ENCODE measurements at places on chromosomes 3 and 15. TPM values are rescaled to one million over a fixed set of nuclear protein-coding genes. Genes with fewer than 3 reads are reported as not detected.

Gene TMCO5A
- not detected for total RNA-seq

Gene RLBP1
- total RNA-seq, result not detected

Gene ARGFX
- total RNA-seq, result not detected

Gene OIP5
- 8.5 TPM for total RNA-seq

Gene OR5K2
- not detected for total RNA-seq

Gene NPAP1
- total RNA-seq, result not detected

Gene MKRN2OS
- 3.9 TPM for total RNA-seq

Gene SNTN
- 0.29 TPM for total RNA-seq

Gene CSTA
- not detected for total RNA-seq

Gene EPHB3
- 2.8 TPM for total RNA-seq

Gene NR2C2
- 41.5 TPM for total RNA-seq

Gene CAPN7
- 24.1 TPM for total RNA-seq

Gene MYRIP
- 5.6 TPM for total RNA-seq

Gene GPR156
- 0.45 TPM for total RNA-seq

Gene PEX11A
- 6.7 TPM for total RNA-seq

Gene LTF
- total RNA-seq, result not detected

Gene SAMD7
- not detected for total RNA-seq

Gene ITPKA
- total RNA-seq, result 0.68 TPM

Gene GOLGA8S
- total RNA-seq, result 0.09 TPM

Gene ACSBG1
- 0.49 TPM for total RNA-seq

Measured in Calu3 (cell line).